ENCODE measurements at places on chromosomes 2 and 18. TPM values are rescaled to one million over a fixed set of nuclear protein-coding genes. Genes with fewer than 3 reads are reported as not detected.
A peak's percentile ranks its signal among the peaks of the same experiment; 100 is the strongest.

KCNE4 gene
- total RNA-seq = not detected

C1GALT1C1L gene
- not detected for total RNA-seq

TUBB8B gene
- total RNA-seq = not detected

SPDYA gene
- total RNA-seq = 1.2 TPM

TBR1 gene
- total RNA-seq = not detected

RHBDD1 gene
- 43.0 TPM for total RNA-seq

EML6 gene
- total RNA-seq = 0.95 TPM

PRSS56 gene
- total RNA-seq = not detected

SOS1 gene
- 229 TPM for total RNA-seq

FAM124B gene
- 2.1 TPM for total RNA-seq

AKAIN1 gene
- not detected for total RNA-seq

- DNase-seq = no peak
These were observed 131.8 kb downstream of the DTNA start for GRCh38 chr18:34841891-34842290.

DNA sequence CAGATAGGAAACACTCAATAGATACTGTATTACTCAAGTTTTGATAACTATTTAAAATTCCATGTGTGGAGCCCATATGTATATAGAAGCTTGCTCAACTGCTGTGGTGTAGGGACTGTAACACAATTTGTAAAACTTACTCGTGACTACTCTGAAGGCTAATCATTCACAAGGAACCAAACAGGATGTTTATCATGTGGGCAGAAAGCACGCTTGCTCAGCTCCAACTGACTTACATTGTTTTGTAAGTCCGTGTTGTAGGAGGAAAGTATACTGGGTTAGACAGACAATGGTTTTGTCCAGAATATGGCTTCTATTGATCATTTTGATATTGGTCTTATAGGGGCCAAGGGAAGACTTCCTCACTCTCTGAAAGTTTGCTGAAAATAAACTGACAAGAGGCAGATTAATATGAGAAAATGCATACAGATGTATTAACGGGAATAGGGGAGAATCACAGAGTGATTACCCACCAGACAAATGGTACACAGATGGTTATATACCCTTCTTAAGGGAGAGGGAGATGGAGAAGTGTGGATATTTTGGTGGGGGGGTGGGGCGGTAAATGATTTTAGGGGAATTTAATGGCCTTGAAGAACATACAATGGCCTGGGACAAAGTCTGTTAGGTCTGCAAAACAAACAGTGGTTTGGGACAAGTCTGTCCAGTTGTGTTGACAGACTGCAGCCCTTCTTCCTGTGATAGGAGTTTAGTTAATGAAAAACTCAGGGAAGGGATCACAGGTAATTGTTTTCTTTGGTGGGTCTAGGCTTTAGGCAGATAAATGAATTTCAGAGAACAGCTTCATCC, 259.3 kb upstream of the SP5 start:
- DNase-seq = no peak

DNA sequence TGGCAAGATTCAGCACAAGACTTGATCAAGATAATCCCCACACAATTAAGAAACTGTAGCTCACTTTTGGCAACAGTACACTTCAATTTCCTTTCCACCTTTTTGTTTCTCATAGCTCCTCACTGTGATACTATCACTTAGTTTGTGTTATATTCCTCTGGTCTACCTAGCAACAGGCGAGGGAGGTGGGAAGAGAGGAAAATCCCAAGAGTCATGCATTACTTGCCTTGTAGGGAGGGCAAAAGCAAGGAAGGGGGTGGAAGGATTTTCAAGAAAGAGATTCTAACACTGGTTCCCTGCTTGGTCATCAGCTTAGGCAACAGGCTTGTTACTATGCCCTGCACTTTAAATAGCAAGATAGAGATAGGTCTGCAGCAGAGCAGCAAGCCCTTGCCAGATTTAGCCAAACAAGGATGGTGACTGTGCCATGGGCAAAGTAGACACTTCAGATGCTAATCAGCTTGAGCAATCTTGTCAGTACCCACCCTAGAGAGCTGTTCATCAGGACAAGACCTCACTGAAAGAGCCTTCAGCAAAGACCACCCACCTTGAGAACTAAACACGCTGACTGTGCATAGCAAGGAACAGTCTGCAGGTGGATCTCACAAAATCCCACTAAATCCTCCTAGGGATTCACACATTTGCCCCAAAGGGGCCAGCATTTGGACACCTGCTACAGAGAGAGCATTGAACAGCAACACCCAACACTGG, 134.6 kb downstream of the MBD2 start:
- DNase-seq = no peak

GRCh38 chr2:10550206-10551001, 102.3 kb upstream of the ODC1 start:
- DNase-seq = no peak

- no peak for DNase-seq
These were observed 192.4 kb downstream of the SPAG16 start for GRCh38 chr2:213476641-213477040.

- no peak for DNase-seq
These were observed 8.8 kb upstream of the GBX2 start for GRCh38 chr2:236176951-236177350.

- no peak for DNase-seq
These were observed 19.1 kb downstream of the EPB41L3 start for GRCh38 chr18:5524660-5525059.

DNA sequence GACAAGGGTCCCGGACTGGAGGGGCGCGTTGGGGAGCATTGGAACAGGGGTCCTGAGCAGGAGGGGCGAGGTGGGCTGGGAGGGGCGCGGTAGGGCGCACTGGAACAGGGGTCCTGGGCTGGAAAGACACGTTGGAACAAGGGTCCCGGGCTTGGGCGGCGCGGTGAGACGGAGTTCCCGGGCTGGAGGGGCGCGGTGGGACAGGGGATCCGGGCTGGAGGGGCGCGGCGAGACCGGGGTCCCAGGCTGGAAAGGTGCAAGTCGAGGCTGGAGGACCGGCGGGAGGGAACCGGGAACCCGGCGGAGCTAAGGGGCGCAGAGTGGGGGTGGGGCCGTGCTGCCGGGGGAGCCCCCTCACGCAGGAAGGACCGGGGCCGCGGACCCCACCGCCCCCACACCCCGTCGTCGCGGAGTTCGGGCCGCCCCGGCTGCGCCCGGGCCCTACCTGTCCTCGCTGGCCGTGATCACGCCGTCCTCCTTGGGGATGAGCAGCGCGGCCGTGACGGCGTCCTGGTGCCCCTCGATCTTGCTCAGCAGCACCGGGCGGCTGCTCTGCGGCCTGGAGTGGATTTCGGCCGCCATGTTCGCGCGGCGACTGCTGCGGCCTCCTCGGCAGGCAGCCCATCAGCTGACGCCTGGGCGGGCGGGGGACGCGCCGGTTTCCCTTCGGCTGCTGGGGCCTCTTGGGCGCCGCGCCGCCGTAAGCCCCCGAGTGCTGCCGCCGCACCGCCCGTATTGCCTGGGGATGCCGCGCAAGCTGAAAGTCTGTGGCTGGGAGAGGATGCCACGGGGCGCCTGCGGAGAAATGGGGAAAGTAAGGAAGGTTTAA, at the start of gene WDFY1:
TSS of gene WDFY1 (minus strand) at position 633 of the 829 bp plus-strand sequence. CDS start at position 582, 51 bp downstream.
- peak; percentile 86 for DNase-seq

- no peak for DNase-seq
These were observed 2.3 kb upstream of the OST4 start for GRCh38 chr2:27073782-27074181.

DNA sequence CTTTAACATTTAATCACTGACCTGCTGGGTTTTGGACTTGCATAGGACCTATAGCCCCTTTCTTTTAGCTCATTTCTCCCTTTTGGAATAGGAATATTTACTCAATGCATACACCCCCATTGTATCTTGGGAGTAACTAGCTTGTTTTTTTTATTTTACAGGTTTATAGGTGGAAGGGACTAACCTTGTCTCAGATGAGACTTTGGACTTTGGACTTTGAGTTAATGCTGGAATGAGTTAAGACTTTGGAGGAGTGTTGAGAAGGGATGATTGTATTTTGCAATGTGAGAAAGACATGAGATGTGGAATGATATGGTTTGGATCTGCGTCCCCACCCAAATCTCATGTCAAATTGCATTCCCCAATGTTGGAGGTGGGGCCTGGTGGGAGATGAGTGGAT, 43.2 kb upstream of the SPATS2L start:
- no peak for DNase-seq

- DNase-seq = peak; percentile 52
These were observed 15.8 kb downstream of the INPP5D start for GRCh38 chr2:233075966-233076339.

DNA sequence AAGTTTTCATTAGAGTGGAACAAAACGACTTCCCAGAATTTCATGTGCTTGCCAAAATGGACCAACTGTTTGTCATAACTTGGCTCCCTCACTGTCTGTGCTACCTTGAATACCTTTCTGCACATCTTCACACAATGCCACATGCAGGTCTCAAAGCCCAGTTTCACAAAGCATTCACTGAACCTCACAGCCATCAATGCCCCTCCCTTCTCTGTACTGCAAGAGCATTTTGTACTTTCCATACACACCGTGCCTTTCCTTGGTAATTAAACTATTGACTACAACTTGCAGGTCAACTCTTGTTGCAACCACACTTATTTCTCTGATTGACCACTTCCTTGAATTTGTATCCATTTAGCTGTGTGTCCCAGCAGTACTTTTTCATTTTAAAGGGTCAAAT, 50.5 kb downstream of the PAX3 start:
- DNase-seq = no peak

DNA sequence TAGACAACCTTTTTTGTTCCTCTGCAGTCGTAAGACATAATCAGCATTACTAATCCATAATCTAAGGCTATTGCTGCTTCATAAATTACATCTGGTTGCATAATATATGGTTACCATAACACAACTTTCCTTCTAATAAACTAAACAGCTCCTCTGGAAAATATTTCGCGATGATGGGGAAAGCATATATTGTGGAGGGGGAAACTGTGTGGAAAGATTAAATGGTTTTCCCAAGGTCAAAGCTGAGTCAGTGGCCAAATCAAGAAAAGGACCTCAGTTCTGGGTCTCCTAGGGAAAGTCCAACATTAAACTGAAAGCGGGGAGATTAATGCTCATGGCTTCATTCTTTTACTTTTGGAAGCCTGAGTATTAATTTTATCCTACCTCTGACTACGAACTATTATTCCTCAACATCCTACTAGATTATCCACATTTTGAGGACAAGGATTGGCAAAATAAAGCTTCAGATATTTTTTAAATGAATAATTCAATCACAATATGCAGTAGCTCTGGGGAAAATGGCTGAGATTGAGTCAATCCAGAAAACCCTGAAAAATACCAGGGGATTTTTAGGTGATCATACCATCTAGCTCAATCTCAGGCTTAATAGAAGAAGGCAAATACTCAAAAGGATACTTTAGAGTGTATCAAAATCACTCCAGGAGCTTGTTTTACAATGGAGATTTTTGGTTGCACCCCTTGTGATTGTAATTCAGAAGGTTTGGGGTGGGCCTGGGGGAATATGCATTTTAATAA, 33.8 kb upstream of the STK17B start:
- DNase-seq = no peak

GRCh38 chr18:52678034-52678433, 338.0 kb downstream of the DCC start:
- no peak for DNase-seq

- no peak for DNase-seq
These were observed 41.4 kb downstream of the RFX8 start for GRCh38 chr2:101433465-101433864.

- DNase-seq = no peak
These were observed 33.9 kb upstream of the BMP10 start for GRCh38 chr2:68905116-68905515.

GRCh38 chr2:173419506-173419905, 64.8 kb downstream of the CDCA7 start:
- DNase-seq = no peak

GRCh38 chr2:98743835-98744234, 12.9 kb upstream of the MGAT4A start:
- DNase-seq = no peak

- DNase-seq = no peak
These were observed 271.7 kb upstream of the FSIP2 start for GRCh38 chr2:185466915-185467314.

DNA sequence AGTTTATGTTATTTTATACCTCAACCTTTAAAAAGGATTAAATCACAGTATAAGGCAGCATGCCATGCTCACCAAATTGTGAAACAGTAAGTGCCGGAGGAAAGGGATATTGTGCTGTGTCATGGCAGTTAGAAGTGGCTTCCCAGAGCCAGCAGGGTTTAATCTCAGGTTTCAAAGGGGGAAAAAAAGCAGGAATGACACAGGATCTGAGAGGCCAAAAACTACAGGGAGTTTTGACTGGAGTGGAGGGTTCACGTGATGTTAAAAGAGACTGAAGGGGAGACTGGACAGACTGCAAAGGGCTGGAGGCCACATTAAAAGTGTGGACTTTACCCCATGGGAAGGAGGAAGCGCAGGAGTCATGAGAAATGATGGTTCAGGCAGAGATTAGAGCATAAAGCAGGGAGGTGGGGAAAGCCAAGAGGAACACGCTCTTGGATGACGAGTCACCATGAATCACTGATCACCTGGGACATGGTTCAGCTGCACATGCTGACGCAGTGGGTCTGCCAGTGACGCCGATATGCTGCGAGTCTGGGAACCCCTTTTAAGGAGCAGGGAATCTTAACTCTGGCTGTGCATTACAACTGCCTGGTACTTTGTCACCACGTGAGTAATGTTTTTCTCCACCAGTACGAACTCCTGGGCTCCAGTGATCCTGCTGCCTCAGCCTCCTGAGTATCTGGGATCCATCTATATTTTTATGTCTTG, 6.1 kb downstream of the CHMP1B start:
- DNase-seq = no peak

- peak; percentile 88 for DNase-seq
These were observed 25.4 kb downstream of the POLR1A start for GRCh38 chr2:86079981-86080911.

DNA sequence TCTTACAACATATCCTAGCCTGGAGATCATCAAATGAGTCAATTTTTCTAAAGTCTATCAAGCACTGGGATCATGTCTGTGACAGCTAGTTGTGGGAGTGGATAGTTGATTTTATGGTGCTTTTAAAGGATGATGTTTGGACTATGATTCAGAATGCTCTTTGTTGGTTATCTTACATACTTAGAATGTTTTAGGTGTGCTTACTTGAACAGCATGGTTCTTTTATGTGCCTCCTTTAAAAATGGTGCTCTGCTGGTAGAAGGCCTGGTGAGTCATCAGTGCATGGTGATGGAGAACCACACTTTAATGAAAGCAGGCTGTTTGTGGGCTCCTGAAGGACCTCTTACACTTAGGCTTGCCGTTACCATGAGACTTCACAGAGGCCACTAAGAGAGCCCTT, 682.7 kb upstream of the FANCL start:
- DNase-seq = no peak

- no peak for DNase-seq
These were observed 2.9 kb downstream of the STON1 start for GRCh38 chr2:48532824-48533223.

DNA sequence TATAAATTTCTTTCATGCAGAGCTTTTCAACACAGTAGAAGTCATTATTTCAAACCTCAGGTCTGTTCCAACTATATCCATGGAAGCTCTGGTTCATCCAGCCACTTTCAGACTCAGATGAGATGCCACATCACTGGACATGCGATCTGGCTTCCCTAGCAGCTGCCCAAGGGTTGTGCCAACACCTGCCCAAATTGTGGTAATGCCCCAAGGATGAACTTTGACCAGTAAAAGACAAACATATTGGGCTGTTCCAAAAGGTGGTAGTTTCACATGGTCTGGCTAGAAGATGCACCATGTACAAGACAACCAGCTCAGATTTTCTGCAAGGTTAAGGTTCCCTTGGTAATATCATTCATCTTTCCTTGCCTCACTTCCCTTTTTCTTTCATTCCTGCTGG, 101.9 kb downstream of the THADA start:
- DNase-seq = no peak

All from activated CD4-positive, alpha-beta memory T cell treated with anti-CD3 and anti-CD28 coated beads, Interleukin-2, amount 10 ng/mL, durations not matched to agents 7 days and 5 days (primary cell).